HuH-7 (cell line): ENCODE measurements at places on chromosomes 3 and 15.
A peak's percentile ranks its signal among the peaks of the same experiment; 100 is the strongest.

- DNase-seq = peak; percentile 51
Measured at GRCh38 chr15:68372291-68372811, 59.6 kb downstream of the ITGA11 start.

- DNase-seq = no peak
Measured at GRCh38 chr3:132781922-132782321, 59.7 kb upstream of the NPHP3 start.

- no peak for DNase-seq
Measured at GRCh38 chr3:124859025-124859424, 28.1 kb downstream of the ITGB5 start.

GRCh38 chr3:77102951-77103769, 63.3 kb downstream of the ROBO2 start:
- no peak for DNase-seq

DNA sequence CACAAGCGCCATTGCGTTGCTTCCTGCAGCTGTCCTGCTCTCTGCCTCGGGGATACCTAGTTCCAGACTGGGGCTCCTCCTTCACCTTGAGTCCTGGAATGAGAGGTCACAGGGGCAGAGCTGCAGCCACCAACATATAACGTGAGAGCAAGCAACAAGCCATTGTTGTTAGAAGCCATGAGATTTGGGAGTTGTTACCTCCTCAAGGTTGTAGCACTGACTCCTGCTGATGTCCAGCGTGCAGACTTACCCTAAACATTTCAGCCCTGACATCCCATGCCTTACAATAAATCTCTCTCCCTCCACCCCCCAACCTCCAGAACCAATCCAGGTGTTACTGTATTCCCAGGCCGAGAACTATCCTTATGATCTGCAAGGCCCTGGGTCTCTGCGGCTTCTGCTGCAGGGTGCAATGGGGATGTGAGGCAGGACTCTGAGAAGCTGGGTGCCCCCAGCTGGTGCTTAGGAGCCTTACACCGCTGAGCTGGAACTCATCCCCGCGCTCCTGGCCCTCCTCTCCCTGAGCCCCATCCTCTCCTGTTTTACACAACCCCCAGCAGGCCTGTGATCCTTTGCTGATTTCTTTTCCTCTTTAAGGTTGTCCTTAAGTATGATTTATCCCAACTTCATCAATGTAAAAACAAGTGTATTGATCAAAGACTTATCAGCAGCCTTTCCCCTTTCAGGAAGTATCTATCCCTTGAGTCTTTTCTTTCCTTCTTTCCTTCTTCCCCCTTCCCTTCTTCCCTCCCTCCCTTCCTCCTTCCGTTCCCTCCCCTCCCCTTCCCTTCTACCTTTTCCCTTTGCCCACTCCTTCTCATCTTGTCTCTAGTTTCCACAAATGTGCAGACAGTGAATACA, 84.2 kb upstream of the ABHD2 start:
- peak; percentile 65 for DNase-seq

DNA sequence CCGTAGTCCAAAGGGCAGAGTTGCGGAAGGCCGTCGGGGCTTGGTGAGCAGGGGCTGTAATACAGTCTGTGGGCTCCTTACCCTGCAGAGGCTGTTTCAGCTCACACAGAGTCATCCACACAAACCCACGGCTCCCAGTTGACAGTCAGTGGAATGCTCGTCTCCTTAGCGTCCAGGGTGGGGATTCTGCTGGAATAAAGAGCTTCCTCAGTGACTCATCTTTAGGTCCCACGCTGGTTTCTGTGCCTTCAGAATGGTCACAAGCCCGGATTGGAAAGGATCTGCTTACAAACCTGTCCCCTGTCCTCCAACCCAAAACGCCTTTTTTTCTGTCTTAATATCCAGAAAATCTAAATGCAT, 201.3 kb upstream of the TPM1 start:
- DNase-seq = no peak

DNA sequence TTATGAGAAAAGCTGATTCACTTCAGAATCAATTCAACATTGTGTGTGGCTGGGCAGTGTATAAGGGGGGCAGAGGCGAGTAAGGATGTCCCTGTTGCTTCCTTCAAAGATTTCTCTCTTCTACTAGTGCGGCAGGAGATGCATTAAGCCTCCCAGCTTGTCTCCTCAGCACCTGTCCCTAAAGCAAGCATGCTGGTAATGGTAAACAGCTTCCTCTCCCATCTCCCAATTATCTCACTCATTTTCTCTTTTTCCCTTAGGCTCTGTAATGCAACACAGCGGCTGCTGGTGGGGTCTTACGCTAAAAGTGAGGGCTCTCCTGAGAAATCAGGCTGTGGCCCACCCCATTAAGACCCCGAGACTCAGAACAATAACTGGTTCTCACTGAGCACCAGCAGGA, 306.4 kb upstream of the ROPN1 start:
- no peak for DNase-seq

- no peak for DNase-seq
Measured at GRCh38 chr3:73786321-73786807, 161.6 kb upstream of the PDZRN3 start.

DNA sequence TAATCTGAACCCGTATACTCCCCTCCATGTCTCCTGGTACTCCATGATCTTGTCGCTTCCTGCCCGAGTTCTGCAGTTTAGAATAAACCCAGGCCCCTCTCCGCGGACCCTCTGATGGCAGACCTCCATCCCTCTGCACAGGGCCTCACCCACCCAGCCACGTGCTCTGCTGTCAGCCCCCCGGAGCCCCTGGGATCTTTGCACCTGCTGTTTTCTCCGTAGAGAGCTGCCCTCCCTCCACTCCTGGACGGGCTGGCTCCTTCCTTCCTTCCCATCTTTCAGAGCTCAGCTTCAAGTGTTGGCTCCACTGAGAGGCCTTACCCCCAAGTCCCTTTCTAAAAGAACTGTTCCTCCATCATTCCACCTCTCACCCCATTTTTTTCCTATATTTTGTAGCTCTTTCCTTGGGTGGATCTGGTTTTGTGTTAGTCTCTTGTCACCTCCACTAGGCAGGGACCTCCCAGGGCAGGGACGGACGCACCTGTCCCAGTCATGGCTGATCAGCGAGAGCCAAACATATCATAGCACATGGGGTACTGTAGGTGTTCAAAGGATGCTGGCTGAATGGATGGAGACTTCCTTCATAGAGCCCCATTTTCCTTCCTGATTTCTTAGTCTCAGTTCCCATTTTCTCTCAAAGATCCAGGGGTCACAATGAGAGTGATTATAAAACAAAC, 106.6 kb downstream of the VGLL4 start:
- no peak for DNase-seq

DNA sequence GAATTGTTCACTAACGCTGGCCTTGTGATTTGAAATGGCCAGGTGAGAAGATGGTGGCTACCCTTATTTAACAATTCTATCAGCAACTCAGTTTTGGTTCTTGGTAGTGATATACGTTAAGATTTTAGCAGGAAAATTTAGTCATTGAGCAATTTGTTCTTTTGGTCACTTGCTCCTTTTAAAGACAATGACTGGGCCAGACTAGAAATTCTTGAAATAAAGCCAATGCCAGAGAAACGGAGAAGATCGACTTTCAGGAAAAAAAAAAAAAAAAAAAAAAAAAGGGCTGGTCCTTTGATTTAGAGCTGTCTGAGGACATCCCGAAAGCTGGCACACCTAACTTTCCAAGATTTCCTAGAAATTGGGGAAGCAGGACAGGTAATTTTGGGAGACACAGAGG, 178.5 kb downstream of the FNDC3B start:
- no peak for DNase-seq

- no peak for DNase-seq
Measured at GRCh38 chr3:52234516-52235447, 4.2 kb downstream of the TWF2 start.

DNA sequence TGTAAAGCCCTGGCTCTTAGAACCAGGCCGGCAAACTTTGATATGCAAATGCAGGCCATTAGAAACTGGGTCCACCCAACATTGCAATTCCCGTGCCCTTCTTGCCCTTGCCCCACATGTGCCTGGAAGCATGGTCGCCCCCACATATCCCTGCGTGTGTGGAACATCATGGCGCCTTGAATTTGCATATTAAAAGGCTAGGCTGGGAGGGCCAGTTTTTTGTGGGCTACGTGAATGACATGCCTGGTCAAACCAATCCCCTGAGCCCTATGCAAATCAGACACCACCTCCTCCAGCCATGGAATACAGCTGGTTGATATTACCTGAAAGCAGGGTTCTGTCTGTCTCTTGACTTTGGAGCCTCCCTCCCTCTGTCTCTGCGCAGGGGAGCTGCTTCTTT, 58.7 kb upstream of the ARHGEF26 start:
- DNase-seq = no peak

DNA sequence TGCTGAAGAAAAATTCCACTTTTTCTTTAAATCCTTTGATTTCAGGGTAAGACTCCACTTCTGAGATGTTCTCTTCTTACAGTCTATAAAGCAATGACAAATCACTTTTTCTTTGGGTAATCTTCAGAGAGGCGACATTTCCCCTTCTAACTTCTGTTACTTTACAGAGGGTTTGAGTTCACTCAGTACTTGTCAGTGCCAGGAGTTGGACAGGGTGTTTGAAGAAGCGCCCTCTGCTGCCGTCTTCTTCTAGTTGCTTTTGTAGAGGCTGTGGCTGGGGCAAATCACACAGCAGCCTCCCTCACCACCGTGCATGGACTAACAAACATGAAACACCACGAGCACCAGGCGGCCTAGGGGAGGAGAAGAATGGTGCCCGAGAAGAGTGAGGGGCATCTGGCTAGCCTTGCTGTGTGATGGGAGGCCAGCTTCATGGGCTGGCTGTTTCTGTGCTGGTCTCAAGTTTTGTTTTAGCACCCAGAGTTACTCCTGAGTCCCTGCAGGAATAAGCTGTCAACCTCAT, at the start of gene CD80:
Gene CD80 (minus strand): TSS at position 174 of the 523 bp plus-strand sequence. CDS start 1,886 bp downstream, outside the sequence.
- DNase-seq = peak; percentile 71

GRCh38 chr3:62922326-62922725, 47.1 kb upstream of the CADPS start:
- no peak for DNase-seq

DNA sequence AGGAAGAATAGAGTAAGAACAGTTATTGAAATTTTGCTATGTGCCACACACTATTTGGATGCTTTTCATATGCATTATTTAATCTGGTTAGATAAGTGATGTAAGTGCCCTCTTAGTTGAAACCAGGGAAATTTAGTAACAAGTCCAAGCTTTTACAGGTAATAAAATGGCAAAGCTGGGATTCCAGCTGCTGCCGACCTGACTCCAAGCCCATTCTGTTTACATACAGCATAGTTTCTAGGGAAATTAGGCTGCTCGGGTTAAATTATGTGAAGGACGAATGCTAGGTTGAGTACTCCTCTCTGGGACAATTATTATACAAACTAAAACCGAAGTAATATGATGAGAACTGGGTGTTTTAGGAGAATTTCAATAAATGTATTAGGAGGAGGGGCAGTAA, 38.7 kb upstream of the FAH start:
- peak; percentile 15 for DNase-seq

DNA sequence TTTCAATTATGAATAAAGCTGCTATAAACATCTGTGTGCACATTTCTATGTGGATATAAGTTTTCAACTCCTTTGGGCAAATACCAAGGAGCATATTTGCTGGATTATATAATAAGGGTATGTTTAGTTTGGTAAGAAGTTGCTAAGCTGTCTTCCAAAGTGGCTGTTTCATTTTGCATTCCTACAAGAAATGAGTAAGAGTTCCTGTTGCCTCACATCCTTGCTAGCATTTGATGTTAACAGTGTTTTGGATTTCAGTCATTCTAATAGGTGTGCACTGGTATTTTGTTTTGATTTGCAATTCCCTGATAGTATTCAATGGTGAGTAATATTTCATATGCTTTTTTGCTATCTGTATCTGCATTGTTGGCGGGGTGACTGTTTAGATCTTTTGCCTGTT, 120.7 kb upstream of the MDFIC2 start:
- DNase-seq = no peak

DNA sequence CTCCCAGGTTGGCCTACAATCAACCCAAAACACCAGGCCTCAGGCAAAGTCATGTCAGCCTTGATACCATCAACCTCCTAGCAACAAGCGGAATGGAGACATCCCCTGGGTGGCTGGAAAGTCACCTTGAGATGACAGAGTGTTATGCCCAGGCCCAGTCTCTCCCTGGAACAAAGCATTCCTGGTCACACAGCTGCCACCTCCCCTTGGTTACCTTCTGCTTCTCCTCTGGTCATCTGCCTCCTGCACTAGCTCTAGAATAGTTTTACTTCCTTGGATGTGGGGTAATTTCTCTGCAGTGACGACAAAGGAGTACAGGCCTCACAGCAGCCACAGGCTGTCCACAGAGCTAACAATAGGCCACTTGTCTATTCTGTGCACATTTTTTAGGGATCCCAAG, 114.9 kb downstream of the RFTN1 start:
- no peak for DNase-seq

DNA sequence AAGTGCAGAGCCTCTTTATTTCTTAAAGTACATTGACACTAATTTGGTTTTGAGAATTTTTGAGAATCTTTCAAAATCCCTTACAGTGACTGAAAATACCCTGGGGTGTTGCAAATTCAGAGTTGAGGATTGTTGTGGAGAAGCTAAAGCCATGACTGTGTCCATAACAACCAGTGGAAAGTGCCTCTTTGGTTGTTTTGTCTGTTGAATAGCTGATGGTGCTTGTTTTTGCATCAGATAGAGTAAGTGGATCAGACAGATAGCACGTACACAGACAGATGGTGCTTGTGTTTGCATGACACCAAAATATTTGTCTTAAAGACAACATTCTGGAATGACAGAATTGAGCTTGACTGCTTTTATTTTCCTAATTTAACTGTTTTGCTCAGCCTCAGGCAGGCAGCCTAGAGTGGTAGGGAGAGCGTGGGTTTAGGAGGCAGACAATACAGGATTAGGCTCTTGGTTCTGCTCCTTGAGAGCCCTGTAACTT, 265.0 kb downstream of the IL20RB start:
- no peak for DNase-seq

- DNase-seq = no peak
Measured at GRCh38 chr3:196519718-196520082, 4.6 kb upstream of the SMCO1 start.
